ENCODE measurements at places on chromosomes 11 and 22.

GRCh38 chr22:37922191-37922590, 16.1 kb downstream of the MICALL1 start:
- DNase-seq: no peak

DNA sequence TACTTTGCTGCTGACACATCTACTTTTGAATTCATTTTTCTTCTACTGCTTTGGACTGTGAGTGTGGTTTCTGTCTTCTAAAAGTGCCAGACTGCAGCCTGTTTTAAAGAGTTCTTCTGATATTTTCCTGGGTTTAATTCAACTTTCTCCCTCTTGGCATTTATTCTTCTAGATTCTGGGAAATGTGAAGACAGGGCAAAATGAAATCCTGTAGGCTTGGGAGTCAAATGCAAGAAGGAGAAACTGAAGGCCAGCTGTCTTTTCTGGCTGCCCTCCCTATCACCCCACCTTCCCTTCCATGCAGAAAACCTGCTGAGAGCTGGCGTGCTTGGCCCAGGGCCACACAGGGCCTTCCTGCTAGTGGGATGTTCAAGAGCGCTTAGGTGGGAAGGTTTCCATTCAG, 7.6 kb downstream of the ZNF70 start:
- DNase-seq: no peak

DNA sequence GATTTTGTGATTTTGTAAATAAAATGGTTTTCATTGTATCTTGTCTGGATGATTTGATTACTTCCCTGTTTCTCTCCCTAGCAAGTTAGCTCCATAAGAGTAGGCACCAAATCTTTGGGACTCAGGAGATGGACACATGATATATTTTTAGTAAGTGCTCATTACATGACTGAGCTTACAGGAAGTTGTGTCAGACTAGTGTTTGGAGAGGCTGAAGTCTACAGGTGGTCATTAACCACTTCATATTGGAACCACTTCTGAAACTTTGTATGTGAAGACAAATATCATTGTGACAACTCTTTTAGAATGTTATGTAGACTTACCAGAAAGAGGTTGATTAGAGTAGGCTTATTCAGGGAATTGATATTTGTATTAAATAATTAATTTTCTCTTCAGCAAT, 19.1 kb downstream of the ARHGAP42 start:
- DNase-seq: no peak

DNA sequence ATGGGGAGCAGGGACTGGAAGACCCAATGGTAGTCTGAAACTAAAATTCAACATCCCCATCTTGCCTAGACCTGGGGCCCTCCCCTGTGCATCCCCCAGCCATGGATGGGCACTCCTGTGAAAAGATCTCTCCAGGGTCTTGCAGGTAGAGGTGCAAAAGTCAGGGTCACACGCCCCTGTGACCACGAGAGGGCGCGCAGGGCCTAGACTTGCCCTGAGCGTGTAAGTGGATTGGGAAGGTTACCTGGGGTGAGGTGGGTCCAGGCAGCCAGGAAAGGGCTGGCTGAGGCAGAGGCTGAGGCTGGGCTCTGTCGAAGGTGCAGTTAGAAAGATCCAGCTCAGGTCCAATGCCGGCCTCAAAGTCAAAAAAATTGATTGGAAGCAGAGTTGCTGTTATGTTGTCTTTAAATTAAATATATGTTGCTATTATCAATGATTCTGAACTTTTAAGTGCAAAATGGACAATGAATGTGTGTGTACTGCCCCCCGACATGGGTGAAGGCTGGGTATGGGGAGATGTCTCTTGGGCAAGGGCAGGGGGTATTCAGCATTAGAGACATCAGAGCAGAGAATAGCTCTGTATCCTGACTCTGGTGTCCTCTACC, 4.8 kb upstream of the POU2F3 start:
- peak; percentile 46 for DNase-seq

DNA sequence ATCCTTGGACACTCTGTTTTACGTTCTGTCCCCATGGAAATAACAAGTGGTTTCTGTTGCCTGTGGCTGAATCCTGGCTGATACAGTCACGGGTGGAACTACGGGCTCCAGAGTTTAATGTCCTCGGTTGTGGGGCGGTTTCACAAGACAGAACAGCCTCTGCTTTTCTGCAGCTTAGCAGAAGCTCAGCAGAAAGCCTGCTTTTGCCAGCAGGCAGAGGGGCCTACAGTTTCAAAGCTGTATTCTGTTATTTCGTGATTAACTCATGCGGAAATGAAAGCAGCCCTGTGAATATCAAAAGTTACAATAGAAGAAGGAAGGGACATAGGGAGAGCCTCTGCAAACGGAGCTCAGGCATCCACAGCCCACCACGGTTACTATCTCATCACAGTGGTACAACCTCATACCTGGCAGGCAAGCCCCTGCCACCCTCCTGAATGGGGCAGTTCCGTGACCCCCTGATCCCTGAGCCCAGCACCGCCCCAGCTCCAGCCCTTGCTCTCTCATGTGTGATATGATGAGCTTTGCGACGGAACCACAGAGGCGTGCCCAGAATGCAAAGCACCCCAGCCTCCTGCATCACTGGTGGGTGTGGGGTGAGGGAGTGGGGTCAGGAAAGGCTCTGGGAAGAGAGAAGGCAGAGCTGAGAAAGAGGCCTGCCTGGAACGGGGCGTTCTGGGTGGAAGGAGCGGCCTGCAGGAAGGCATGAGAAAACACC, 360.6 kb downstream of the BRD1 start:
- DNase-seq: no peak

DNA sequence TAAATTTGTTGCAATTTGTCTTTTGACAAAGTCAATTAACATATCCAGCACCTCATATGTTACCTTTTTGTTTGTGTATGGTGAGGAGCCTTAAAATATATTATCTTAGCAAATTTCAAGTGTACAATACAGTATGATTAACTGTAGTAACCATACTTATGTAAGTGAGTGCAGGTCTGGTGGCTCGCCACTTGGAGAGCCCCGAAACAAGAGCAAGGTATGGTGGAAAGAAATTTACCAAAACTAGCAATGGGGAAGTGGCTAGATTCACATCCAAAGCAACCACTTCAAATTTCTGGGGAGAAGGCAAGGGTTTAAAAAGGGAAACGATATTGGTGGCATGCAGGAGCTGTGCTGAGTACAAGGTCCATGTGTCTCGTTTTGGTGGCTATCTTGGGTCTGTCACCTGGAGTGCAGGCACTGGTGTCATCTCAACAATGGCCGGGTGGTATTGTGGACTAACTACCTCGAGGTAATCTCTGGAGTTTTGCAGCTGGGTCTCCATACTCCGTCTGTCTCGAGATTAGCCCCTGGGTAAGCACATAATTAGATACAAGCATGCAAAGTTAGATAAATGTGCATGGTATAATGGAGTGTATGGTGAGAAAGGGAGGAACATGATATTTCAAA, 8.2 kb upstream of the FNBP4 start:
- DNase-seq: no peak

DNA sequence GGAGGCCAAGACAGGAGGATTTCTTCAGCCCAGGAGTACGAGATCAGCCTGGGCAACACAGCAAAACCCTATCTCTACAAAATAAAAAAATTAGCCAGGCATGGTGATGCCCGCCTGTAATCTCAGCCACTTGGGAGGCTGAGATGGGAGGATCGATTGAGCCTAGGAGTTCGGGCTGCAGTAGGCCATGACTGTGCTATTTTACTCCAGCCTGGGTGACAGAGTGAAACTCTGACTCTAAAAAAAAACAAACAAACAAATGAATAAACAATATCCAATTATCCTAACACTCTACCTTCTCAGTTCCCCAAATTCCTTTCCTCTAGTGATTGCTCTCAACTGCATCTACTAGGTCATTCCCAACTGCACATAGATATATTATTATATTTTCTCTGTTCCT, 5.4 kb downstream of the NUP160 start:
- DNase-seq: no peak

DNA sequence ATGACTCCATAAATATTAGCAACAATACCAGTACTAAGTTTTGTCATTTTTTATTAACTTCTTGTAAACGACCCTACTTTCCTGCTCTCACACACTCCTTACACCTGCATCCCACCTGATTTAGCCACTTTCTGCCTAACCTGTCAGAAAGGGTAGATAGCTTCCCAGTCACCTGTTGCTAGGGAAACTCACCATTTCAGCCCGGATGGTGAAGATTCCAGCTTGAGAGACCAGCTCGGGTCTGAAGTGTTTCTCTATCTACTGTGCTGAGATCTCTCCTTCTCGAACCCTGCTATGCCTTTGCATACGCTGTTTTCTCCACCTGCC, at the start of gene PARVG:
TSS of gene PARVG (plus strand) at position 220 of the 327 bp plus-strand sequence. CDS start 2,405 bp downstream, outside the sequence.
- DNase-seq: peak; percentile 66

GRCh38 chr11:17291710-17292109, 15.2 kb downstream of the NUCB2 start:
- no peak for DNase-seq

DNA sequence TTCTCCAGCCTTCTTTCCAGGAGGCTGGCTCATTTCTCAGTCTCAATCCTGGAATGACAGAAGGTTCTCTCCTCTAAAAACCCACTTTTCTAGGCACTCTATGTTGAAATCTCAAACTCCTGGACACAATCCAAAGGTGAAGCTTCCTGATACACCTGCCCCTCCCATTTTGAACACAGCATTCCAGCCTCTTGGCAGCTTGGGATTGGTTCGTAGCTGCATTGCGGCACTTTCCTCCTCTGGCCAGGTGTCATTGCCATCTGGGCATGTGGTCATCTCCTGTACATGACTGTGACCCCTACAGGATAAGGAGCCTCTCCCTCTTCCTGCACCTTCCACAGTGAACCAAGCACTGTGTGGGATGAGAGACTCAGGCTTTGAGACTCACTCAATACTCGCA, 230.2 kb upstream of the B3GAT1 start:
- DNase-seq: no peak

- no peak for DNase-seq
Measured at GRCh38 chr22:29427176-29427760, 11.1 kb upstream of the RFPL1 start.

GRCh38 chr11:17012712-17013547, 1.3 kb downstream of the PLEKHA7 start:
- DNase-seq: no peak

DNA sequence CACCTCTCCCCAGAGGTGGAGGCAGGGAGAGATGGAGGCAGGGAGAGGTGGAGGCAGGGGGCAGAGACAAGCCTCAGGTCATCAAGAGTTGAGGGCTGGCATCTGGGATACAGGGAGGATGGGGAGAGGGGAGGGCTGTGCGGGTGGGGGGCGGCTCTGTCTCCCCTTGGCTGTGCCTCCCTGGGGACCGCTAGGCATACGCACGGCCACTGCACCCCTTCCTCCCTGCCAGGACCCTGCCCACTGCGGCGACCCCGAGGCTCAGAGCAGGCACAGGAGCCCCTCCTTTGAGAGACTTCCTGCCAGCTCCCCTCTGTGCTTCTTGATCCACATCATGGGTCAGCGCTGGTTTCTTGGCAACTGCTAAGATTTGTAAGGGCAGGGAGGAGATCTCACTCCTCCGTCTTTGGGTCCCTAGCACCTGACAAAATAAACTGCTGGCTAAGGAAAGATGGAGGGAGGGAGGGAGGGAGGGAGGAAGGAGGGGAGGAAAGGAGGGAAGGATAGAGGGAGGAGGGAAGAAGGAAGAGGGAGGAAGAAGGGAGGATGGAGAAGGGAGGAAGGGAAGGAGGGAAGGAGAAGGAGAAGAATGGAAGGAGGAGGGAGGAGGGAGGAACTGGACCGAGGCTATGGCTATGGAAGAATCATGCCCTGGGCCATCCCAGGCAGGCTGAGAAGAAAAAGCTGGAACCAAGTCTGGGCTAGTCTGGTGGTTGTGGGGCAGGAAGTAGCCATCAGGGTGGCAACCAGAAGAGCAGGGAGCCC, 18.5 kb downstream of the PRR33 start:
- DNase-seq: no peak

- DNase-seq: no peak
Measured at GRCh38 chr22:37229805-37230672, 14.0 kb downstream of the RAC2 start.

- no peak for DNase-seq
Measured at GRCh38 chr22:49577168-49578060, 250.3 kb downstream of the BRD1 start.

GRCh38 chr11:40286137-40286536, 1173.3 kb downstream of the LRRC4C start:
- DNase-seq: no peak

GRCh38 chr11:93403930-93404329, 73.4 kb downstream of the DEUP1 start:
- no peak for DNase-seq

All from HL-60 (cell line).